ENCODE measurements at places on chromosomes 2 and 18.

- no peak for DNase-seq
Observed at GRCh38 chr18:32441533-32441932, 29.1 kb downstream of the GAREM1 start.

DNA sequence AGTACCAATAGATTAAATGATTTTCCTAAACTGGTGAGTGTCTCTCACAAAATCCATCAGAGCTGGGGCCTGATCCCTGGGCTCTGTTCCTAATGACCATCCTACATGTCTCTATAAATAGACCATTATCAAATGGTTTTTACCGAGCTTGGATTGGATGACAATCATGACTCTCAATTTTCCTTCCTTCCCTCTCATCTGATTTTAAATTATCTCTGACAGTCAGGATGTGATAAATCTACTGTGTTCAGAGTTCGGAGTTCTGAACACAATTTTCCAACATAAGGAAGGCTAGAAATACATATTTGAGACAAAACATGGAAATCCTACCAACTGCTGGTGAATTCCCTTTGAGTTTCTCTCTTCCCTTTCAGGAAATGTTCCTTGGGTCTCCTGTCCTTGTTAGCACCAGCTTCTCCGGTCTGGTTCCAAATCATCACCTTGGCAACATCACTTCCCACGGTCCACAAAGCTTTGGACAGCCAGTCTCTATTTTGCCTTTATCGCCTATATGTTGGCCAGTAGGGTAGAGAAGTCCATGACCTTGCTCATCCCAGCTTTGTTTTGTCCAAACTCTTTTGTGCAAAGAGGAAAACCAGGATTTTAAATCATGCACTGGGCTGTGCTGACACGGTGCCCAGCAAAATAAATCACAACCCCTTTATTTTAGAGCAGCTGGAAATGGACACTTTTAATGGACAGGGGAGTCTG, 139.6 kb upstream of the ITGA6 start:
- no peak for DNase-seq

DNA sequence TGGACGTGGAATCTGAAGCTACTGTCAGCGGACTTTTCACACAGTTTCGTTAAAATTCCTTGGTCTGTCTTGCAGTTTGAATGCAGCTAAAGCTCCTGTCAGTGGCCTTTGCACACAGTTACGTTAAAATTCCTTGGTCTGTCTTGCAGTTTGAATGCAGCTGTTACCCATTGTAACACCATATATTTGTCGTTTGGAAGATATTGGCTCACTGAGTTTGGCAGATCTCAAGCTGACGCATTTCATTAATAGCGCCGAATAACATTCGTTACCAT, 1.0 kb downstream of the LIMS1 start:
- no peak for DNase-seq

DNA sequence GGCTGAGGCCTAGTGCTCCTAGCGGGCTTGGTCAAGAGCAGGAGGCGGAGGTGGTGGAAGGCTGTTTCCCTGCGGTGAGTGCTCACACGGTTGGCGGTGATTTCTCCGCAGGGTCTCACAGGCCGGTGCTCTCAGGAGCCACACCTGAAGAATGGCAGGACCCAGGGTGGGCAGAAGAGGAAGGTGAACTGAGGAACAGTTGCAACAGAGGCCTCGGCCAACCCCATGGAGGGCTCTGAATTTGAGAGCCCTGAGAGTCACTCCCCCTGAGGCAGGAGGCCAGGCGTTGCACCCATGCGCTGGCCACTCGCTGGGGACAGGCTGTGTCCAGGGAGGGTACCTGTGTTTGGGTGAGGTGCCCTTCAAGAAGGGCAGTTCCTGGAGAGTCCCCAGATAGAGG, 35.3 kb upstream of the ZNF516 start:
- no peak for DNase-seq

- no peak for DNase-seq
Observed at GRCh38 chr2:97774425-97774824, 61.0 kb downstream of the ZAP70 start.

DNA sequence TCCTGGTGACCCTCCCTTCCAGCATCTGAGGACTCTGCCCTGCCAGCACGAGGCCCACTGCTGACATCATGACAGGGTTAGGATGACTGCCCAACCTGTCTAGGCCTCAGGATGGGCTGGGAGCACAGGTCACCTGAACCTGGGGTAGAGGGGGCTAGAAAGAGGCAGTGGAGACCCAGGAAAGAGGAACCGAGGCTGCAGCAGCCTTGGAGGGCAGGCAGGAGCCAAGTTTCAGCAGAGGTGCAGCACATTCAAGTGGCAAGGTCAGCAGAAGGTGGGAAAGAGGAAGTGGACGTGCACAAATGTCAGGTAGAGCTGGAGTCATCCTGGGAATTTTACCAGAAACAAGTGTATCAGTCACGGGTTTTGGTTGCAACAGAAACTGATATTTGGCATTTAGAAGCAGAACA, 13.6 kb upstream of the RAB10 start:
- no peak for DNase-seq

DNA sequence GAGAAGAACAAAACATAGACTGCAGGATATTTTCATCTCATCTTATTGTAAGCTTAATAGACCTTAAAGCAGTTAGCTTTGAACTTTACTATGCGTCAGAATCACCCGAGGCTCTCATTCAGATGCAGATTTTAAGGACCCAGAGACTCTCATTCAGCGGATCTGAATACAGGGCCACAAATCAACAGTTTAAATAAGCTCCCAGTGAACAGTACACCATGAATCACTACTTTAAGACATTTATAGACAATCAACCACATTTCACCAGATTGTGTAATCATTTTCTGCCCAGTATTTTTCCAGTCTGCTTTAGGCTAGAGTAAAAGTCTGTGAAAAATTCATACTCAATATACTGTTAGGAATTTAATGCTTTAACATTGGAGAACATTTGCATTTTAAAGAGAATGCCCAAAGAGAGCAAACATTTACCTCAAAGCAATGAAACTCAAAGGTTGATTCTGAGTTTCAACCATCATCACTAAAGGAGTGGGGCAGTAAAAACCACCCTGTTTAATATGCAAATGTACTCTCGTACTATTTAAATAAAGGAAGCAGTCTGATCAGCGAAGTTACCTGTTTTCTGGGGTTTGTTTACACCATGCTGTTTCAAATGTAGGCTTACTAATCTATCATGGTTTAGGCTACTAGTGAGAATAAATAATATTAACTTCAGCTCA, 11.0 kb upstream of the ALPK2 start:
- no peak for DNase-seq

- no peak for DNase-seq
Observed at GRCh38 chr18:8231316-8231715, 377.9 kb upstream of the RAB12 start.

DNA sequence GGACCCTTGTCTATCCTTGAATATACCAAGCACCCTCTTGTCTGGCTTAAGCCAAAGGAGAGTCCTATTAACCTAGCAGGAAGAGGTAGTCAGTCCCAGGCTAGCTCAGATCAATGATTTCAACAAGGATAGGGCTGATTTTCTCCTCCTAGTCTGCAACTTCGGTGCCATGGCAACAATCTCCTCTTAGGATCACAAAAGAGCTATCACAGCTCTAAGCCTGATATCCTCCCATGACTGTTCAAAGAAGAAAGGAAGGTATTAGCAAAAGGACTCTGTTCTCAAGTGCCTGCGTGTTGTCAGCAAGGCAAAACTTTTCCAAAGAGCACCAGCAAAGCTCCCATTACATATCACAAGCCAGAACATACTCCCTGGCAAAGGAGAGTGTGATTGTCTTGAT, 58.7 kb upstream of the DDX18 start:
- no peak for DNase-seq

GRCh38 chr2:212176151-212176550, 362.5 kb downstream of the ERBB4 start:
- no peak for DNase-seq

DNA sequence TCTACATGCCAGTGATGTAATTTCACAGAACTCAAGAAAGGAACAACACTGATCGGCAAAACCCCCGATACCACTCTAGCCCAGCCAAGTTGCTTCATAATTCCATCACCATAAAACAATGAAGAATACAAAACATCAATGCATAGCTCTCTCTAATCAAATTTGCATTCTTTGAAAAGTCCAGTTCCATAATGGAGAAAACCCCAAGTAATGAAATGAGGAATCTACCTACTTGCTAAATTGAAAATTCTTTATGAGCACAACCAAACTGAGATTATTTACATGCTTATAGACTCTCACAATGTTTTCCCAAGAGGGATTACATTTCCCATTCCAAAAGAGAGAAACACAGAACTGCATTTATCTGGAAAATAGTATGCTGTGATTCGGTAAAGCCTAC, 186.5 kb downstream of the NR4A2 start:
- no peak for DNase-seq

Measured in non-pigmented ciliary epithelial cell (primary cell).